ENCODE measurements at places on chromosomes 16 and 17. TPM values are rescaled to one million over a fixed set of nuclear protein-coding genes. Genes with fewer than 3 reads are reported as not detected.

DNA sequence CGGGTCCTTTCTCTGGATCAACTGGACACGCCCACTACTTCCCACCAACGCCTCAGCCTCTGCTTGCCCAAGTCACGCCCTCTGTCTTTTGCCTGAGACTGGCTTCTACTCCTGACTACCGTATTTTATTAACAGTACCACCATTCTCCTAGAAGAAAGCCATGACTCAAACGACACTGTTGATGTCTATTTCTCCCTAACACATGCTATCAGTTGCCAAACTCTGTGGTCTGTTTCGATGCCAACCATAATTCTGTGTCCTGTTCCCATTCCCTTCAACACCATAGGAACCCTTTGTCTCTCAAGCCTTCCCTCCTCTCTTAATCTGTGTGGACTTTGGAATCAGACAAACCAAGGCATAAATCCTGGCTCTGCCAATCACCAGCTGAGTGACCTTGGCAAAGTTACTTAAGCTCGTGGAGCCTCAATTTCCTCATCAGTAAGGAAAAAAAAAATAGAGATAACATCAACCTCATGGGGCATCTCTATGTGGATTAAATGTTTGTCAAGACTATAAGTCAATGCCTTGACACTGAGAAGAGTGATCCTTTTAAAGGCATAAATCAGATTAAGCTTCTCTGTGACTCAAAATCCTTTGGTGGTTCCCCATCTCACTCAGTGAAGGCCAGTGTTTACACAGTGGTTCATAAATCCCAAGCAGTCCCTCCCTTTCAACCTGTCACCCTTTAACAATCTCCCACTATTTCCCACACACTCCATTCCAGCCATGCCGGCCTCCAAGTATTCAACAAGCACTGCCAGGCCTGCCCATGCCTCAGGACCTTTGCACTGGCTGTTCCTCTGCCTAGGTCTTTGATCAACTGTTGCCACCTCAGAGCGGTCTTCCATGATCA lies 45.6 kb downstream of the ERN1 start:
- DNase-seq = no peak

DNA sequence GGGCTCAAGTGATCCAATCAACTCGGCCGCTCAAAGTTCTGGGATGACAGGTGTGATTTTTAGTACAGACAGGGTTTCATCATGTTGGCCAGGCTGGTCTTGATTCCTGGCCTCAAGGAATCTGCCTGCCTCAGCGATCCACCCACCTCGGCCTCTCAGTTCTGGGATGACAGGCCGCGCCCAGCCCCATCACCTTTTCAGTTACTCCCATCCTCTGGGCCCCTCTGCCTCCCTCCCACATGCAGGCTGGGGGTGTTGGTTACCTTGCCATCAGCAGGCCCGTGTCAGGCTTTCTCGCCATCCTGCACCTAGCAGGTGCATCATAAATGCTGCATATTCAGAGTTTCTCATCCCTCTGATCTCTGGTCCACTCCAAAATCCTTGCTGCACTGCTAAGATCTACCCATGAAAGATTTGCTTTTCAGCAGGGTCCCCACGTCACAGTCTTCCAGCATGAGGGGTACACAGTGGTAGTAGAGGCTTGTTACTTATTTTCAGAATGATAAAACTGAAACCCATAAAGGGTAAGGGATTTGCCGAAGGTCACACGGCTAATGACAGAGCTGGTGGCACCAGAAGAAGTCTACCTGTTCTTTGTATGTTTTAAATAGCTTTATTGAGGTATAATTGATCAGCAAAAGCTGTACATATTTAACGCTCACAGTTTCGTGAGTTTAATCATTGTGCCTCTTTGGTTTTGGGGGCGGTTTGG lies 16.6 kb downstream of the PMM2 start:
- no peak for DNase-seq

Gene SLC6A2
- total RNA-seq = 0.50 TPM

DNA sequence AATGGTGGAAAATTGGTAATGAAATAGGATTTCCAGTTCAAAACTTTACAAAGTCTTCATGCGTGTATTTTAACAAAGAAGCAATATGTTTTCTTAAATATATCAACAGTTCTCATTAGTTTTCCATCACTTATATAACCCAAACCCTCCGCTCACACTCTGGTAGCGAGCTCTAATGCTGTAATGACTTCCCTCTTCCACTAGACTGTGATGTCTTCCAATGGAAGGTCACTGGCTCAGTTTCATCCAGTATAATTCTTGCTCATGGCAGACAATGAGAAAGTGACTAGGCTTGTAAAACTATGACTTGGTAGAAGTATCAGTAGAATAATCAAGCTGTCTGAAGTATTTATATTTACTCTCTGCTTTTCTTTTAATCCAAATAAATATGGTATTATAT lies 32.8 kb downstream of the NETO2 start:
- no peak for DNase-seq
